ENCODE measurements at places on chromosomes 1 and 21. TPM values are rescaled to one million over a fixed set of nuclear protein-coding genes. Genes with fewer than 3 reads are reported as not detected.

DNA sequence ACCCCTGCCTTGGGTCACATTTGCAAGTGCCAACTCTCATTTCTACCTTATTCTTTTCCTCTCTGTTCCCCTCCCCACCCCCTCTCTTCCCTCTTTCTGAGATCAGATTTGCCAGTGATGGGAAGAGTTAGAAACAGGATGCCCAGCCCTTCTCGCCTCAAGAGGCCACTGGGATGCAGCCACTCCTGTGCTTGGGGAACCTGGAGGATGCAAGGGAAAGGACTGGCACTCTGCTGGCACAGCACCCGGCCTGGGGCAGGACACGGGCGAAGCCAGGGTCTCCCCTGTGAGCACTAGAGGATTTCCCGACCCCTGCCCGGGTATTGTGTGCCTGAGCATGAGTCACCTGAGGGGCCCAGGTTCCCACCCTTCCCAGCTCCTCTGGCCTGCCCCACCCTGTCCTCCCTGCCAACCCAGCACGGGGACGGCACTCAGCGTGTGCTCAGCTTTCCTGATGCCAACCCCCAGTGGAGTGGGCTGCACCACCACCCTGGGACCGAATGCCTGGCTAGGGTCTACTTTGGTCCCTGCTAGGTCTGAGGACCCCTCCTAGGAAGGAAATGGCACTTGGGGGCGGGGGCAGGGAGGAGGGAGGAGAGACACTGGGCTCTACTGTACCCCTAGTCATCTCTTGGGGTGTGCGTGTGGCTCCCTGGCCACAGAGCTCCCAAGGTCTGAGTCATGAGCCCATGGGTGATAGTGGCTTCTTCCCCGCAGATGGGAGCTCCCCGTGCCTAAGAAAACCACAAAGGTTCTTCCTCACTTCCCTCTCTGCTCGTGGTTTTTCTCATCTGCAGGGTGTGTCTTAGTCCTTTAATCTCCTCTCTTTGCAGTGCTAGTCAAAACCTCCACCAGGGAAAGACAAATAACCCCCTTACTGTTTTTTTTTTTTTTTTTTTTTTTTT is 12.4 kb downstream of the LMNA start:
- DNase-seq = peak; percentile 74

GRCh38 chr1:164846731-164847691 is 288.0 kb downstream of the PBX1 start:
- no peak for DNase-seq

DNA sequence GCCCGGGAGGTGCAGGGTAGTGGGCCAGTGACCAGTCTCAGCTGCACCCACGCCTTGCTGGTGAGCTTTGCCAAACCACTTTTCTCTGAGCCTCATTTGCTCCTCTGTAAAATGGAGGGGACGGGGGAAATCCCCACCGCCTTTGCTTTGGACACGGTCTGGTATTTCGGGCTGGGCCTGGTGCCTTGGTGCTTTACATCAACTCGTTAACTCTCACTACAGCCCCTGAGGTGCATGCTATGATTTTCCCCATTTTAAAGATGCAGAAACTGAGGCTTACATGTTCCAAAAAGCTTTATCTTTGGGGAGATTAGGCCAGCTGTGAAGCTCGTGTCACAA is 116.1 kb upstream of the RUNX3 start:
- no peak for DNase-seq

DNA sequence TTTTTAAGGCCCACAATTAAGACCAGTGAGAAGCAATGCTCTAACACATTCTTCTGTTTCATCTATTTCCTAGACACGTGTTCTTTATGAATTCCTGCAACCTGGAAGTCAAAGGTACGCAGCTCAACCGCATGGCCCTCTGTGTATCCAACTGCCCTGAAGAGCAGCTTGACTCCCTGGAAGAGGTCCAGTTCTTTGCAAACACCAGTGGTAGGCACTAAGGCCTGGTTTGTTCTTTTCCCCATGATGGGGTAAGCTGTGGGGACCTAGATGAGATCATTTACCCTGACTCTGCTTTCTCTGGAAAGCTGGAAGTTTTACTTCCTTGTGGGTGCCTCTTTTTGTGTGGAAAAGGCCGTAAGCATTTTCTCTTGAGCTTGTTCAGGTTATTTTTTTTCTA is 7.3 kb downstream of the SLC44A3 start:
- DNase-seq = no peak

AMIGO1 gene
- 15.6 TPM for total RNA-seq

DNA sequence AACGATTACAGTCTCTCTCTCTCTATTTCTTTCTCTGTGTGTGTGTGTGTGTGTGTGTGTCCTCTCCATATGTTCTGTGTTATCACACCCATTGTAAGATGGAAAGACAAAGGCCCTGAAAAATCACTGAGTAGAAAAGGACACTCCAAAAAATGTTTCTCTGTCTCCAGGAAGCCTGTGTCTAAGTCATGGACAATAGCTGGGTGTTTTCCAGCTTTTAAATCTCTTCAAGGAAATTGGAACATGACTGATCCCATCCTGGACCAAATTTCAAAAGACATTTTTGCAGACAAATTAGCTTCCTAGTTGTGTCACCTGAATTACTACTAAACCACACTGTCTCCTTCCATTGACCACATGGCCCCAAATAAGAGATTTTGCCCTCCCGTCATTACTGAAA is 31.0 kb upstream of the LMX1A start:
- DNase-seq = no peak

PTGER3 gene
- total RNA-seq = 4.4 TPM

DNA sequence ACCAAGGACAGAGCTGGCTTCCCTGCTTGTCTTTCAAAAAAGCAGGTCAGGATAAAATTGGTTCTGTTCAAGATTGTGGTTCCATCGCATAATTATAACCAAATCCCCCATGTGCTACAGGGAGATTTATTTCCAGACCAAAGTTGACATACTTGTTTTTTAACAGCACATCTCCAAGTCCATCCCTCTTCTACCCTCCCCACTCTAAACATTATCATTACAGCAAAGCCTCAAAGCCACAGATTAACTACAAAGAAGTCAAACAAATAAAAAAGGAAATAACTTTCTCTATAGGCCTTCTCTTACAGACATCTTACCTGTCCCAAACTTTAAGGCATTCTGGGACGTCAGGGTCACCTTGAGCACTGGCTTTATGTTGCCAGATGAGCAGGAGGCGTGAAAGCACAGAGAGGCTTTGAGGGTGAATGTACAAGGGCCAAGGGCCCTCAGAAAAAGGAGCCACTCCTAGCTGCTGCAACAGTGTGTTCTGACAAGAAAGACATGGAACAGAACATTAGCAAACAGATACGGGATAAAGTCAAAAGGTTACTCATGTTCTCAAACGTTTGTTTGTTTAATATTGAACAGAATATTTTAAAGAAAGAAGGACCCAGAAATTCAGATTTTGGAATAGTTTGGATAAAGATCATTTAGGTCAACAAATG is 31.2 kb downstream of the UBR4 start:
- DNase-seq = no peak

FGR gene
- total RNA-seq = 15.3 TPM

EEIG2 gene
- total RNA-seq = 32.3 TPM

GSTM1 gene
- 91.5 TPM for total RNA-seq

DNA sequence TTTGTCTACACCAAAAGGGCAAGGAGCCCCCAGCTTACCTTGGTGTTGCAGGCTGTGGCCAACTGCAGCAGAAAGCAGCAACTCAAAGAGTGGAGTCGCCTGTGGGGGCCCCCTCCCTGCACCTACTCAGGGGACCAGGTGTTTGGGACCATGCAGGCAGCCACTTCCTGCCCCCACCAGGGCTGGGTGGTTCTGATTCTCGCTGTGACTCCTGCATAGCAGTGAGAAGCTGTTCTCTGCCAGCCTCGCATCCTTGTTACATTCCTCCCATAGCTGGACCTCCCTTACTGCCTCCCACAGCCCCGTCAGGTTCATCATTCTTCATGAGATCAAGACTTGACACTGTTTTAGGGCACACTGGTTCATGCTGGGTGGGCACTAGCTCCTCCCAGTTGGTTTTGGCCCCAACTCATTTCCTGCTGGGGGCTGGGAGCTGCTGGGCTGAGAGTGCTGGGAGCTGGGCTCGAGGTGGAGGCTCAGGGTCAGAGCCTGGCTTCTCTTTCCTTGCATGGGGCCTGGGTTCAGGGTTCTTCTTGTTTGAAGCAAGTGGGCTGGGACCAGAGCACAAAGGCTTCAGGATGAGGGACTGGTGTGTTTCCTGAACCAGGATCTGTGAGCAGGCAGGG is 146.9 kb upstream of the C1orf174 start:
- no peak for DNase-seq

- DNase-seq = no peak
Observed at GRCh38 chr1:223332997-223333396, 31.0 kb downstream of the SUSD4 start.
